ENCODE measurements at places on chromosomes 2 and 18. TPM values are rescaled to one million over a fixed set of nuclear protein-coding genes. Genes with fewer than 3 reads are reported as not detected.

PTH2R gene
- total RNA-seq = not detected

CNRIP1 gene
- total RNA-seq = not detected

OTOS gene
- total RNA-seq = not detected

MAPRE2 gene
- 10.9 TPM for total RNA-seq

ABHD1 gene
- not detected for total RNA-seq

ARHGAP28 gene
- not detected for total RNA-seq

MROH2A gene
- total RNA-seq = 2.9 TPM

CABYR gene
- total RNA-seq = 32.4 TPM

MORN2 gene
- 22.9 TPM for total RNA-seq

HOXD8 gene
- 0.39 TPM for total RNA-seq

CAPN14 gene
- total RNA-seq = 0.35 TPM

ST3GAL5 gene
- total RNA-seq = 7.2 TPM

ITSN2 gene
- 30.4 TPM for total RNA-seq

GRHL1 gene
- total RNA-seq = 10.6 TPM

OSGEPL1 gene
- total RNA-seq = 5.7 TPM

SPATA3 gene
- total RNA-seq = not detected

ST8SIA5 gene
- total RNA-seq = not detected

BOLL gene
- total RNA-seq = not detected

Measured in PC-9 (cell line).